Fibroblast of skin of back (primary cell): ENCODE measurements at places on chromosomes 3 and 15.

- DNase-seq: no peak
Measured at GRCh38 chr15:92272106-92272505, 121.6 kb upstream of the ST8SIA2 start.

- DNase-seq: no peak
Measured at GRCh38 chr3:4776980-4777581, 202.2 kb upstream of the BHLHE40 start.

DNA sequence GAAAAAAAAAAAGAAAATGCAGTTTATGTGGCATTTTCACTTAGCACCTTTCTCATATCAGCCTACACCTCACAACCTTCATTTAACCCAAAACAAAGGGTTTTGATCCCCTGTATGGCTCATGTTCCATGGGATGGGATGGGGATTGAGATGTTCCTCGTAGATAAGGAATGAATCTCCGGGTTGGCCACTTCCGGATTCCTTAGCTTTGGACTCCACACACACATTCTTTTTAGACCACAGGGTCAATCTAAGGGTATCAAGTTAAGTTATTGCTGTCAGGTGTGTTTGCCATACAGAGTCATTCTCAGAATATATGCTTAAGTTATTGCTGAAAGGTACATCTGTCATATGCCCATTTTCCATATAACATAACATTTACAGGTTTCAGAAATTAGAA is 301.4 kb upstream of the TGFBR2 start:
- DNase-seq: no peak

DNA sequence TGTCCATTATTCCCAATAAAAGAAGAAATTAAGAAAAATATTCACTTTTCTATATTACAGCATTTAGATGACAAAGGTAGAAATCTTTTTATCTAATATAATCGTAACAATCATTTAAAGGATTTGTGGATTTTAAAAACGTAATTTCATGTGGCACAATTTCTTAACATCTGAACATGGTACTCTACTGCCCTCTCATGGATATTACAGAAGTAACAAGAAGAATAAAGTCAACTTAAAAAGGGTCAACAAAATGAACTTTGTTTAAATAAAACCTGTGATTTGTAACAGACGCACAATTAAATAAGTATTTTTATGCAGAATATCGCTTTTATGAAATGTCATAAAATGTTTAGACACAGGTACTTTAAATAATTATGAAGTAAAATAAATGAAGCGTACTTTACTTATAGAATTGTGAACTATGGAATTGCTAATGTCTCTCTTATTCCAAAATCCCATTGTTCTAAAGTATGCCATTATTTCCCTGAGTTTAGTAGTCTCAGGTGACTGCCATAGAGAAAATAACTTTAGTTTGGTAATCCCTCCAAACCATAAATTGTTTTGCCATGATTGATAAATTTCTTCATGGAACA is 366.8 kb upstream of the ZNF385D start:
- DNase-seq: peak; percentile 49

DNA sequence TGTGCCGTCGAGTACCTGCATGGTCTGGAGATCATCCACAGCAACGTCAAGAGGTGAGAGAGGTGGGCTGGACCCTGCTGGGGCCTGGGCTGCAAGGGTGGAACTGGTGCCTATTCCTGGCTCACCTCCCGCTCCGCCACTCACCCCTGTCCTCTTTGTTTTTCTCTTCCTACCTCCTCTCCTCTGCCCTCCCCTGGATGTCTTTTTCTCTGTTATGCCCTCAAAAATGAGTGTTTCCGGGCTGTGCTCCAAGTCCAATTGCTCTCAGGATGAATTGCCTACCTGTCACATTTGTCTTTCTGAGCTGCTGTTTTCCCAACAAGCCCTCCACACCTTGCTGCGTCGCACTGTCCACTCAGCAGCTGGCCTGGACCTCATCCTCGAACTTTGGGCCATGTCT is 28.5 kb upstream of the TATDN2 start:
- no peak for DNase-seq

DNA sequence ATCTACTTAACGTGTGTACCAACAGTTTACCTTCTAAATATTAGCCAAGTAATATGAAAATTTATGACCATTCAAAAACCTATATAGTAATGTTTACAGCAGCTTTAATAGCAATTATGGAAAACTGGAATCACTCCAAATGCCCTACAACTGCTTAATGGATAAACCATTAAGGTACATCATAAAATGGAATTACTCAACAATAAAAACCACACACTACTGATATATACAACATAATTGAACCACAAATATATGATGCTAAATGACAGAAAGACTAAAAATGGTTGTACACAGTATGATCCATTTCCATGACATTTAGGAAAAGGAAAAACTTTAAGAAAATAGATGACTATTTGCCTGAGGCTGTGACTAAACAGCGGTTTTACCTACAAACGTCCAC is 467.1 kb upstream of the EPHA6 start:
- DNase-seq: no peak

GRCh38 chr15:67762610-67763368 is 62.5 kb upstream of the SKOR1 start:
- no peak for DNase-seq

- DNase-seq: no peak
Measured at GRCh38 chr3:132843851-132844553, 121.8 kb upstream of the NPHP3 start.

DNA sequence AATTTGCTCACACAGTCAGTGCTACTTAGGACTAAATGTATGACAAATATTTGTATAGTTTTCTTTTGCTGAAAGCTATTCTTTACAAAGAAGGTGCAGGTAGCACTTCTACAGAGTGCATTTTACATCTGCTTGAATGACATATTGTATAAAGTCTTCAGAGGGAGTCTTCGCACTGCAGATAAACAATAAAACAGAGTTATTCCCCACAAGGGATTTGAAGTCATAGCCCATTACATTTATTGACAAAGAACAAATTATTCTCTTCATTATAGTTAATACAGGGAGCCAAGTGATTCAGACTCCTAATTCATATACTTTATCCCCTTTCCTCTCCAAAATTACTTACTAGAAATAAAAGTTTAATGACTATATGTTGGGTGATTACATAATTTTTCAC is 529.7 kb downstream of the EDEM1 start:
- DNase-seq: no peak

GRCh38 chr3:9229879-9230278 is 19.6 kb downstream of the SRGAP3 start:
- no peak for DNase-seq

GRCh38 chr3:102544741-102545140 is 109.9 kb downstream of the ZPLD1 start:
- DNase-seq: no peak

DNA sequence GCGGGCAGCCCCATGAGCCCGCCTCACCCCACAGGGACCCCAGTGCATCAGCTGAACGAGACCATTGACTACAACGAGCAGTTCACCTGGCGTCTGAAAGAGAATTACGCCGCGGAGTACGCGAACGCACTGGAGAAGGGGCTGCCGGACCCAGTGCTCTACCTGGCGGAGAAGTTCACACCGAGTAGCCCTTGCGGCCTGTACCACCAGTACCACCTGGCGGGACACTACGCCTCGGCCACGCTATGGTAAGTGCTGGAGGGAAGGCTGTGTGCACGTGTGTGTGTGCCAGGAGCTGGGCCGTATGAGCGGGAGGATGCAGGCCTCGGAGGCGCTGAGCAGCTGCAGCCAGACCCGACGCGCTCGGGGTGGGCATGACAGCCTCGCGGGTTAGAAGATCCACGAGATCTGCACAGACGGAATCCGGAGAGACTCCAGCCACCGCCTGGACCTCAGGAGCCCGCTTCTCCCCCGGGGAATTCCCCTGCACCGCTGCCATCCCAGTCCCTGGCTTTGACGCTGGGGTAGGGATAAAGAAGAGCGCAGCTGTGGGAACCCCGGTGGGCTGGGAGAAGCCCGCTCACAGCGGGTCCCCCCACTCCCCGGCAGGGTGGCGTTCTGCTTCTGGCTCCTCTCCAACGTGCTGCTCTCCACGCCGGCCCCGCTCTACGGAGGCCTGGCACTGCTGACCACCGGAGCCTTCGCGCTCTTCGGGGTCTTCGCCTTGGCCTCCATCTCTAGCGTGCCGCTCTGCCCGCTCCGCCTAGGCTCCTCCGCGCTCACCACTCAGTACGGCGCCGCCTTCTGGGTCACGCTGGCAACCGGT is 2.6 kb downstream of the DUOXA2 start:
- DNase-seq: no peak

GRCh38 chr3:9884555-9885165 is 4.6 kb upstream of the CIDEC start:
- peak; percentile 92 for DNase-seq

- DNase-seq: no peak
Measured at GRCh38 chr15:70704731-70705130, 58.6 kb downstream of the UACA start.

DNA sequence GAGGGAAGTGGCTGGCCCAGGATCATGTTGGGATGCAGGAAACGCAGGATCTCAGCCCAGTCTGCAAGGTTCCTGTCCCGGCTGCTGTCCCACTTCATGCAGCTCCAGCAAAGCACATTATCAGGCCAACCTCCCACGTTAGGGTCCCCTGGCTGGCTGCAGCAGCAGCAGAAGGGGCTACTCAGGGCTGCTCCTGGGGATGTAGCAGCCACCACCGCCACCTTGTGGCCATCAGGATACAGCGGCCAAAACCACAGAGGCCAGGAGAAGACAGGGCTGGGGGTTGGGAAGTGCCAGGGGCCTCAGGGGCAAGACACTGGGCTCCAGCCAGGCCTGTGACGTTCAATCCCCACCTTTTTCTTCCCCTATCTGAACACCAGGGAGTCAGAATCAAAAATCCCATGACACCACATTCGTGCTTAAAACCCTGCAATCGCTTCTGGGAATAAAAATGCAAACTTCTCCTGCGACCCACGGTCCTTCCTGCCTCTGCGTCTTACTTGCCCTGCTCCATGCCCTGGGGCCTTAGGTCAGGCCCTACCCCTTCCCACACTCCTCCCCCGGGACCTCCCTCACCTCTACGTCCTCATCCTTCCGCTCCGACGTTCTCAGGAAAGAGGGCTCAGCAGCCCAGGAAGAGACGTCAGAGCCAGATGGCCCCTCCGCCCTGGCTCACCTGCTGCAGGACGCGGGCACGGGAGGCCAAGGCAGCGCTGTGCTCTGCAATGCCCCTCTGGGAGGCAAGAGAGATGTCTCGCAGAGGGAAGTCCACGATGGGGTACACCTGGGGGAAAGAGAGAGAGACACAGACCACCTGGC is 21.5 kb downstream of the SSUH2 start:
- peak; percentile 70 for DNase-seq

- no peak for DNase-seq
Measured at GRCh38 chr15:84831028-84831427, 13.9 kb downstream of the ALPK3 start.

DNA sequence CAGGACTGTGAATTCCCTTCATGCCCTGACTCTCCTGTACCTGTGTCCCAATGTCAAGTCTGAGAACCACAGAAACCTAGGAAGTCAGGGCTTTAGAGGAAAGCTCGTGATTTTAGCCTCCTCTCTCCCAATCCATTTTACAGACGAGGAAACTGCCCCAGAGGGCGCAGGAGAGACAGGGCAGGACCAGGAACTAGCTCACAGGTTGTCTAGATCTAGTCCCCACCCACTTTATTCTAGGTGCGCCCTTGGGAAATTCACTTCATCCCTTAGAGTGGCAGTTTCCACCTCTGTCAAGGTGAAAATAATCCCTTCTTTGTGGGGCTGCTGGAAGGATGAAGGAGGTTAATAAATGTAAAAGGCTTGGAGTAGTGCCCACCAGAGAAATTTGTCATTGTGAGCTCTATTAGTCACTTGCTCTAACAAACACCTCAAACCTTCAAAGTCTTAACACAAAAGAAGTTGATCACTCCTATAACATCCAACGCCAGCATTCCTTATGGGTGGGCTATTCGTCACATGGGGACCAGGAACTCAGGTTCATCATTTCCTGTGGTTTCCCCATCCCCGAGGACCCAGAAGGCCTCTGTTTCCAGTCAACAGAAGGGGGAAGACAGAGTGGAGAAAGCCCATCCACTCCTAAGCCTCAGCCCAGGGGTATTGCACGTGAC is 282.3 kb downstream of the XXYLT1 start:
- DNase-seq: no peak

DNA sequence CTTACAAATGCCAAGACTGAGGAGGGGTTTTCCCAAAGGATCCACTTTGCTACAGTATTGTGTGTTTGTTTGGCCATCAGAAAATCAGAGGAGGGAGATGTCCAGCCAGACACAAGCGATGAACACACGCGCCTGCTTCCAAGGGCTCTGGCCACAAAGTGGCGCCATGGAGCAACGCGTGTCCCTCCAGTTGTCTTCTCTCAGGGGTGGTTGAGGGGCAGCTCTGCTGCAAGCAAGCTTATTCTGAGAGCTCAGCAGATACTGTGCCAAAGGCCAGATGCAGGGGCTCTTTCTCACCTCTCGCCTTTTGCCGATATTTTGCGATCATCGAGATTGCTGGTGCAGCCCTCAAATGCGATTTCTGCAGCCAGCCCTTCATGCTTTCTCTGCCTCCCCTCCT is 88.9 kb upstream of the OSBPL11 start:
- DNase-seq: peak; percentile 24

DNA sequence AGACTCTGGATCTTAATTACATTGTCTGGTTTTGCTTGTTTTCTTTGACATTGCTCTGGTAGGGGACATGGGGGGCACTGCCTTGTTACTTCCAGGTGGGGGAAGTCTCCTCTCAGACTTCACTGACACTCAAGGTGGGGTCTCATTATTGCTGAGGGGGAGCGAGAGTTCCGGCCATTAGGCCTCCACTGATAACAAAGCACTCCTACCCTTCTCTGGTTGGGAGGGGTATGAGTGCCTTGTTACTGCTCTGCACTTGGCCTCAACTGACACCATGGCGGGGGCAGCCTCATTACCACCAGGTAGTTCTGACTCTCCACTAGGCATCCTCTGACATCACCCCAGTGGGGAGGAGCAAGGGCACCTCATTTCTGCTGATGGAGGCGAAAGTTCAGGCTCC is 25.7 kb downstream of the SH3GL3 start:
- DNase-seq: no peak

DNA sequence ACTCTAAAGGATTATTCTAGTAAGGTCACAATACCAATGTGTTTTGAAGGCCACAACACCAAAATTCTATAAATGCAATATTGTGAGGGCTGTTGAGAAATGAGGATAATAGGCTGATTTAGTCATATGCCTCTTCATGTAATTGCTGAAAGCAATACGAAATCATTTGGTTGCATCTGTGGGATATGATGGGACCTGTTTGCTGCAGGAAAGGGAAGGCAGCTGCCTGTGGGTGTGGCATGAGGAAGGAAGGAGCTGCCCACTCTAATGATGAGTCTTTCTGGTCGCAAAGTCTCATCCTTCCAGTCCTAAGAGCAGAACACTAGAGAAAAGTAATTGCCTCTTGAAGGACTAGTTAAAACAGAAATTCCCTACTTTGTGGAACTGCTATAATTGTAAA is 245.3 kb upstream of the ZPLD1 start:
- DNase-seq: no peak

GRCh38 chr3:14569474-14570000 is 29.4 kb upstream of the GRIP2 start:
- DNase-seq: no peak
